HFFc6 (cell line): ENCODE measurements at places on chromosomes 7 and 10.

DNA sequence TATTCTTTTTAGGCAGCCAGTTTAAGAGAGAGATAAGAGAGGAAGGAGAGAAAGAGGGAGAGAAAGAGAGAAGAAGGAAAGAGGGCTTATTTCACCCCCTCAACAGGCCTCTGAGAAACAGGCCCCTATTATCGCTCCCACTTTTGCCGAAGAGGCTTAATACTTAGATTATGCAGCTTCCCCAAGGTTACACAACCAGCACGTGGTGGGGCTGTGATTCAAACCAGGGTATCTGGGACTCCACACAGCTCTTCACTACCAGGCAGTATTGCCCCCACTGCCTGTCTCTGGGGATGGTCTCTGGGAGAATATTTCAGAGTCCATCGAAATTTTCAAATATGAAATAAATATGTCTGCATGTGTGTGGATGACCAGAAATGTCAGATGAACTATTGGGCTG, 3.0 kb downstream of the GIMAP1 start:
- no peak for DNase-seq

DNA sequence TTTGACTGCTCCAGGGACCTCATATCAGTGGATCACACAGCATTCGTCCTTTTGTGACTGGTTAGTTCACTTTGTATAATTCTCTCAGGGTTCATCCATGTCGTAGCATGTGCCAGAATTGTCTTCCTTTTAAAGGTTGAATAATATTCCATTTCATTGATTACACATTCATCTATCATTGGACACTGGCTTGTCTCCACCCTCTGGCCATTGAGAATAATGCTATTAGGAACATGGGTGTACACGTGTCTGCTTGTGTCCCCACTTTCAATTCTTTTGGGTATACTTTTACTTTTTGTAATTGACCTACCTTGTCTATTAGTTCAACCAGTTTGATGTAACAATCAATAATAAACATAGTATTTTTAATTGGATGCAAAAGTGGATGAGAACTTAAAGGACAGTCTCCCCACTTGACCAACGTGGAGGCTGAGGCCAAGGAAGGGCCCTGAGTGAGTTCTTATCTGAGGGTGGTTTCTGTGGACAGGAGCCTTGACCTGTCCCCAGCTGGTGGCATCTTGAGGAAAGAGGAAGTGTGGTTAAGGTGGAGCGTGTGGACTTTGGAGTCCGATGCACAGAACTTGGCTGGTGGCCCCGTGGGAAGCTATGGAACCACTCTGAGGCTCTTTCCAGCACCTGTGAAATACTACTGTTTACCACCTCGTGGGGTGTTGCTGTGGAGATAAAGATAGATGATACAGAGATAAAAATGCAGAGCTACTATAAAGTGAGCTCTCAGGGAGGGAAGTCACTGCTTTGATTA, 16.6 kb downstream of the WDFY4 start:
- no peak for DNase-seq

DNA sequence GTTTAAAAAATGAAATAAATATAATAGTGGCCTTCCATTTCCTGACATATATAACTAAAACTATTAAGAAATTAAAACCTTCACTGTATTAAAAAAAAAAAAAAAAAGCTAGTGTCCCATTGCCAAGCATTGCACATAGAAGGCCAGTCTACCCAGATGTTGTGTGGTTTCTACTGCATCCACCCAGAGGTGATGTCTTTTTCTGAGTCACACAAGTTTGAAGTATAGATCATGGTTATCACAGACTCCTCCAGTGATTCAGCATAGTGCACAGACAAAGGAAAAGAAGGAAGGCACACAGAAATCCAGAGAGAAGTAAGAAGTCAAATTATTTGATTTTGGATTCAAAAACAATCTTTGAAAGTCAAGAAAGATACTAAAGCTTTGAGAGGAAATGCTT, 429.0 kb downstream of the ETV1 start:
- DNase-seq, result peak; percentile 12

DNA sequence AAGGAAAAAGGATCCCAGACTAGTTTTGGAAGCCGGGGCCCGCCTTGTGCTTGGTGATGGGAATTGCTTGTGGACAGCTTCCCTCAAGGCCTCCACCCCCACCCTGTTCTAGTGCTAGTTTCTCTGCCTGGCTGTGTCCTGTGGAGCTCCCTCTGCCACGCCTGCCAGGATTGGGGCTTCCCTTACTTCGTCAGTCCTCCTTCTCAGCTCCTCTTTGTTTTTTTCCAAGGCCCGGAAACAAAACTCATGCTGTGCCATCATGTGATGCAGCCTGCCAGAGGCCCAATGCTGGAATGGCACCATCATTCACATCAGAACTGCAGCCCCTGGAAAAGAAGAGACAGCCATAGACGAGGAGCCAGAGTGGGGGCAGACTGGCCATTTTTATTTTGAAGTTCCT, 11.2 kb downstream of the YKT6 start:
- DNase-seq, result no peak

DNA sequence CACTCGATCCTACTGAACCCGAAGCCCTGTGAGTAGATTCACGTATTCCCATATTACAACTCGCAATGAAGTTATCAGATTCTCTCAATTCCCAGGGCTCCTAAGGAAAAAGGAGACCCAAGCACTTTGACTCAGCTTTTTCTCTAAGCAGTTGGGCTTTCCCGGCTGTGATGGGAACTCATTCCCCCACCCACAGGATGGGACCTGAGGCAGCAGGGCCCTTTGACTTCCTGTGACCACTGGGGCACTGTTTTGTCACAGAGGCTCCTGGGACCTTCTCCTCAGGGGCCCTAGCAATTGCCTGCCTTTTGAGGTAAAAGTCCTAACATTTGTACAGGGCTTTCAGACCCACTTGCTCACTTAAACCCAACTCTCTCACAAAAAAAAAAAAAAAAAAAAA, 122.8 kb upstream of the PDLIM1 start:
- no peak for DNase-seq
